NT2/D1 (cell line): ENCODE measurements at places on chromosomes 3 and 15.

DNA sequence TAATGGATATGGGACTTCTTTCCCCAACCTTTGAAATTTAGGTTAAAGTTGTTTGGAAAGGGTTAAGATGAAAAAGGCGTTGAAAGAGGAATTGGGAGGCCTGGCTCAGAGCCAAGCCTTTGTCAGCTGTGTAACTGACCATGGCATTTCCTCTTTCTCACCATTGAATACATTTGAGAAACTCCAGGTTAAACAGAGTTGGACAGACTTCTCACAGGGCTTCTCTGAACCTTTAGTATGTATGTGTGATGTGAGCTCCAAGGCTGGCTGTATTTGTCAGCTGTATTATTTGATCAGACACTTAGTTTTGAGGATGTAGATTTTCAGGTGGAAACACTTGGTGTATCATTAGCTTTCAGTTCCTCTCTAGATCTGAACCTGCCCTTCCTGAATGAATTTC lies 136.4 kb upstream of the GOLGA6L4 start:
- no peak for DNase-seq

- peak; percentile 86 for DNase-seq
Observed at GRCh38 chr3:73502609-73503583, 121.8 kb downstream of the PDZRN3 start.

GRCh38 chr3:108830381-108830780 lies 7.8 kb downstream of the TRAT1 start:
- DNase-seq, result no peak

DNA sequence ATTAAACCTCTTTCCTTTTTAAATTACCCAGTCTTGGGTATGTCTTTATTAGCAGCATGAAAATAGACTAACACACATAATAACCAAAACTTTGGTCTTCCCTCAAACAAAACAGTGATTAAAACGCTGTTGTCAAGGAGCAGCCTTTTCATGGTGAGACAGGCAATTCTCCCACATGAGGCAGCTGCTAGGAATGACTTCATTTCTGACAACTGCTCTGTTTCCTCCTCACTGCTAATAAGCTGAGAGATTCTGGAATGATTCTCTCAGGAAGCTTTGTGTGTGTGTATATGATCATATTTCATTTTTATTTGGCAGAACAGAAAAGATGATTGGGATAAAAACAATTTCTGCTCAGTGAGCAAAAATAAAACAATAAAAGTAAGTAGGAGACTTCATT lies 580.6 kb upstream of the ADAMTS9 start:
- DNase-seq, result no peak

DNA sequence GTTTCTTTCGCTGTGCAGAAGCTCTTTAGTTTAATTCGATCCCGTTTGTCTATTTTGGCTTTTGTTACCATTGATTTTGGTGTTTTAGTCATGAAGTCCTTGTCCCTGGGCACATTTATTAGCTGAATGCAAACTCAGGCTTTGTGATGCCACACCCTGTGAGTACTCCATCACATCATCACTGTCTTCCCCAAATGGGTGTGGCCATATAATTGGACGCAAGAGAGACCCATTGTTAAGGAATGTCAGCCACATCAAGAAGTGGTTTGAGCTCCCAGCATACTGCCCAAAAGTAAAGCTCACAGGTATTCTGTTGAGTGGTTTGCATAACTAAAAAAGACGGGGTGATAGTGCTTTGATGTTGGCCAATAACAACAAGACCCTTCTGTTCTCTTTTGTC lies 245.7 kb downstream of the SV2B start:
- no peak for DNase-seq

DNA sequence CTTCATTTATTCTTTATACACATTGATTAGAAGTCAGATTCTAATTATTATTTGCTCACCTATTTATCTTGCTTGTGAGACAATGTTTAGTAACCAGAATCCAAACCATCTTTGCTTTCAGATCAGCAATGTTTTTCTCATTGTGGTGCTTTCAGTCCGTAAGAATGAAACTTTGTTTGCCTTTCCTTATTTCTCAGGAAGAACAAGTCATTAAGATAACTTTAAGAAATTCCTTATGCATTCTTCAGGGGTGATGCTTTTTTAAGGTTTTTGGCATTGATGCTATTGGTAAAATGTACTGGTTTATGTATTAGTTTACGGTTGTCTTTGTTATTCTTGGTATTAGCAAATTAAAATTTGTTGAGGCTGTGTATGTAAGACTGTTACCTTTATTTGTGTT lies 120.8 kb upstream of the POU1F1 start:
- no peak for DNase-seq

- no peak for DNase-seq
Observed at GRCh38 chr3:153628591-153628990, 466.6 kb downstream of the RAP2B start.
